NB4 (cell line): ENCODE measurements at places on chromosomes 3 and 15.

DNA sequence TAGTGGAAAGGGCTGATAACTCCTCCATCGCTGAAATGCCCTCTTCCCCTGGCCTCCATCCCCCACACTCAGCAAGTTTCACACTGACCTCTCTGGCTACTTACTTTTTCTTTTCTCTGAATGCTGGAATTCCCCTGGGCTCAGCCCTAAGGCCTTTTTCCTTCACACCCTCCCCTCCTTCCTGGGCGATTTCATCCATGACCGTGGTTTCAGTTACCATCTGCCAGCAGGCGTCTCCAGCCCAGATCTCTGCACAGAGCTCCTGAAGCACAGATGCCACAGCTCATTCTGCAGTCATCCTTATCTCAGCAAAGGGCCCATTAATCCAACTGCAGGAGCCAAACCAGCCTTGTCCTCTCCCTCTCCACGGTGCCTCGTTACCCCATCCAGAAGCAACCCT, 114.0 kb downstream of the RFTN1 start:
- DNase-seq, result no peak

DNA sequence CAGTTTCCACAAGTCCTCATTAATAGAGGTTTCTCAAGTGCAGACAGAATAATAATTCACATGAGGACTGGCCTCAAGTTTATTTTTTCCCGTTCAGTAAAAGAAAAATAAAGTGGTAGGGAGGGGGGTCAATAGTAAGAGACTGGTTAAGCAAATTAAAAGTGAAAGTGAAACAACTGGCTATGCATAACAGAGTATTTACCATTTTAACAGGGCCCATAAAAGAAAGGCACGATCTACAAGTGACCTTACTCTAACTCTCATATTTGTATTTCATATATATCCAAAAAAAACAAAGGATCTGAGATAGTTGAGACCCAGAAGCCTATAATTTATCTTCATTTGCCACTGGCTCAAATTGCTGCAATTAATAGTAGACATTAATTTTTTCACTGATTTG, 686.3 kb downstream of the NTRK3 start:
- no peak for DNase-seq

DNA sequence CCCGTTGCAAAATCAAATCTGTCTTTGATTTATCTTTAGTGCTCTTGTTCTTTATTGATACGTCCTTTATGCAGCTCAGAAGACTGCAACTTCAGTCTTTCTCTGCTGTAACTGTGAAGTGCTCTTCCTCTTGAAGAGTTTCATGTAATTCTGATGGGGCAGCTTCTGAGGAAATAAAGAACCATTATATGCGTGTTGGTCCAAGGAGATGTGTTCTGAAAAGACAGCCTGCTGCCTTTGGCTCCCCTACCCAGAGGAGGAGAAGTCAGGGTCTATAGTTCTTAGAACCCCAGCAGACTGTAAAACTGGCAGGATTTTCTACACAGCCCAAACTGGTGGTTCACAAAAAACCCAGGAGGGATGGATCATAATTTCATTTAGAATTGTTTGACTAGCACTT, 22.4 kb upstream of the ABHD10 start:
- no peak for DNase-seq

DNA sequence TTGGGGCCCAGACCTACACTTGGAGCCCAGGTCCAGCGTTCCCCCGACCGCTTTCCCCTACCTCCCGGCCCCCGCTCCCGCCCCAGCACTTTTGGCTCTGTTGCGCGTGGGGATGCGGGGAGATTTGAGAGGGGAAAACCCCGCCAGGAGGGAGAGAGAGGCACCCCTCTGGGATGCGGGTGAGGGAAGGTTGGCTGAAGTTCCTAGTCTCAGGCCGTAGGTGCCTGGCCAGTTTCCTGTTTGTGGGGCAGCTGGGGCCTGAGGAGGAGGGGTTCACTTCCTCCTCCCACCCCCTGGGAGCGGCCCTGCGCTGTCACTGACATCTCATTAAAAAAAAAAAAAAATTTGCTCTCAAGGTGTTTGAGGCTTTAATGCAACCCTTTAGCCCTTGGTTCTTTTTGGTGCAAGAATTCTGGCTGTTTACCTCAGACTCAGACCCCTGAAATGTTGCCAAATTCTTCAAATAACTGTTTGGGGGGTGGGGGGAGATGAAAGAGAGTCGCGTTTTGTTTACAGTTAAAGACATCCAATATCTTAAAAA, 2.6 kb downstream of the FAM43A start:
- DNase-seq, result peak; percentile 82

DNA sequence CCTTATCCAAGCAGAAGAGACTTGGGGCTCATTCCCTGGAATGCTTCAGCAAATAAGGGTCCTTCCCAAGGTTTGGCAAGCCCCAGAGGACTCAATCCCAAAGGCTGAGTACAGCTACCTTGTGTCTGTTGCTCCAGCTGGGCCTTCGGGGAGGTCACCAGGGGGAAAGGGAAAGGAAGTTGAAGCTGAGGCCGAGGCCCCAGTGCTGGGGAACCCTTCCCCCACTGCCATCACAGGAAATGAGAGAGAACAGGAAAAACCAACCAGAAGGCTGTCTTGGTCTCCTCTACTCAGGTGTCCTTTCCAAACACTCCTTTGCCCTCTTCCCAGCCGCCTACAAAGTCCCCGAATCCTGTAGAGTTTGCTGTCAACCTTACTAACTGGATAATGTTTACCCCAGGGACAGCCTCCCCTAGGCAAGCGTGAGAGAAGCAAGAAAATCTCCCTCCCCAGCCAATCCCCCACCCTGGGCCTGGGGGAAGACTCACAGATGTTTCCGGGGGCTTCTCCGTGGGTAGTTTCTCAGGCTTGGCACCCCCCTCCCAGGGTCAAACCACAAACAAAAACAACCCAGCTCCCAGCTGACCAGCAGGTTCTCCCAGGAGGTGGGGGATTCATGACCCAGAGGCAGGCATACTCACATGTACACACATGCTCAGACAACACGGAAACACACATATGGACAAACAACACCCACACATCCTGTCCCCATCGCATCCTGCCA, 5.5 kb downstream of the CSRNP1 start:
- DNase-seq, result peak; percentile 74

DNA sequence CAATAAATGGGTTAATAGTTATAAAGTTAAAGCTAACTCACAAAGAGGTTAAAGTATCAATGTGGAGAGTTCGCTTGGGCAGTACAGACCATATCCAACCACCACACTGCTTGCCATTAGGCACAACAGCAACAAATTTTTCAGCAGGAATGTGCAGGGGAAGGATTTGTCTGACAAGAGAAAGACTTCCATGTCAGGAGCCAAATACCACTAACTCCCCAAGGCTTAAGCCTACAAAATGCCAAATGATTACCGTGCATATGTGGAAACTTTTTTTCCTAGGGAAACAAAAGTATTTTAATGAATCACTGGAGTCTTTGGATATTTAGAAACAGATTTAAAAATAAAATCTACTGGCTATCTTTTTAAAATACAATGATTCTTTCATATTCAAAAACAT, 8.1 kb downstream of the VGLL3 start:
- no peak for DNase-seq

GRCh38 chr3:116000311-116000710, 377.0 kb downstream of the GAP43 start:
- DNase-seq, result no peak

DNA sequence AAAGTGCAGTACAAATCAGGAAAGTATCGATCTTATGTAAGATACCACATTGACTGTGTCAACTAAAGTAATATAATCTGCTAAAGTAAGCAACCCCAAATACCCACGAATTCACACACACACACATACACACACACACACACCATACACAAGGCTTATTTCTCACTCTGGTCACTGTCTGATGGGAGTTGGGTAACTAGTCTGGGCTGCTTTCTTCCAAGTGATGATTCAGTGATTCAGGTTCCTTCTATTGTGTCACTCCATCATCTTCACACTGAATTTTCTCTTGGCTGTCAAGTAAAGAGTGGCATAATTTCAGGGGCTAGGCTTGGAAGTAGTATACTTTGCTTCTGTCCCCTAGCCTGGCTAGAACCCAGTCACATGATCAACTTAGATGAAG, 104.8 kb upstream of the CCDC54 start:
- no peak for DNase-seq
